CD4-positive, alpha-beta T cell treated with Interleukin-17A for 1 hour (primary cell): ENCODE measurements at places on chromosomes 16 and 17.

GRCh38 chr16:68401871-68402747 lies 46.2 kb downstream of the SMPD3 start:
- DNase-seq, result no peak

DNA sequence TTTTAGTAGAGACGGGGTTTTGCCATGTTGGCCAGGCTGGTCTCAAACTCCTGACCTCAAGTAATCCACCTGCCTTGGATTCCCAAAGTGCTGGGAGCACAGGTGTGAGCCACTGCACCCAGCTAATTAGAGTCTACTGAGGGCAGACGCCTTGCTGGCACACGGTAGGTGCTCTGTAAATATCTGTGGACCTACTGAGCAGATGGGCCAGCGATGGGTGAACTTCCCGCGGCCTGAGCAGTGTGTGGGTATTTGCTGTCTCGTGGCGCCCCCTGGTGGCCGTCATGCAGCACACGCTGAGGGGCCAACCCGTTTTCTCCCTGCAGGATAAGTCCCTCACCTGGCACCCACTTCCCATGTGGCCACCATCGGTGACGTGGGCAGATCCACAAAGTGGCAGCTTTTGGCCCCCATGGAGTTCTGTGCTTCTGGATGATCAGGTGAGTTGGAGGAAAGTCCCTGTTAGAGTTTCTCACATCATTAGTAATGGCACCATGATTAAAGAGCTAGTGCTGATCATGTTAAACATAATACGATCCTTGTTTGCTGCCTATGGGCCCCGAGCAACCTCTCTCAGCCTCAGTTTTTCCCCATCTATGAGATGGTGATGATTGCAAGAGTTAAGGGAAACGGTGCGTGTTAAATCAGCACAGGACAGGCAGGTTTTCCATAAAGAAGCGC lies 40.7 kb downstream of the ZDHHC7 start:
- peak; percentile 79 for DNase-seq

DNA sequence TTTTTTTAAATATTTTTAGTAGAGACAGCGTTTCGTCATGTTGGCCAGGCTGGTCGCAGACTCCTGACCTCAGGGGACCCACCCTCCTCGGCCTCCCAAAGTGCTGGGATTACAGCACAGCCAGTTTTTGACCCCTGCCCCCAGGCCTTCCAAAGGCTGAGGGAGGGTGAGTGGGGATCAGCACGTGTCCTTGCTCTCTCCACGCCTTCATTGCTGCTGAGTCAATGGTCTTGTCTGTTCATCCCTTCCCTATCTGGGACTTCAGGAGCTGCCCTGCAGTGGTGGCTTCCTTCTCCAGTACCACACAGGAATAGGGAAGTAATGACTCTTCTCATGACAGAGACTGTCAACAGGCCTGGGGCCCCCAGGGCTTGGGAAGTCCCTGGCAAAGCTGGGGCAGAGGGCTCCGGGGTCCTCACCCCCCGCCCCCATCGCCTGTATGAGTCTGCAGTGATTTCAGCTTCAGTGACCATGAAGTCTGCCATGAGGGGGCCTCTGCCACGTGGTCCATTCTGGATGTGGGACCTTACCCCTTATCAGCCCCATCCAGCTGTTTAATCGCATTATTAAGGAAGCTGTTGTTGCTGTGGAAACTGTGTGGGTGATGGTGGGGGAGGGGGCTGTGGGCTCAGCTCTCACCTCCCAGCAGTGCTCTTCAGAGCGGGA lies 6.1 kb downstream of the ABCC3 start:
- no peak for DNase-seq

DNA sequence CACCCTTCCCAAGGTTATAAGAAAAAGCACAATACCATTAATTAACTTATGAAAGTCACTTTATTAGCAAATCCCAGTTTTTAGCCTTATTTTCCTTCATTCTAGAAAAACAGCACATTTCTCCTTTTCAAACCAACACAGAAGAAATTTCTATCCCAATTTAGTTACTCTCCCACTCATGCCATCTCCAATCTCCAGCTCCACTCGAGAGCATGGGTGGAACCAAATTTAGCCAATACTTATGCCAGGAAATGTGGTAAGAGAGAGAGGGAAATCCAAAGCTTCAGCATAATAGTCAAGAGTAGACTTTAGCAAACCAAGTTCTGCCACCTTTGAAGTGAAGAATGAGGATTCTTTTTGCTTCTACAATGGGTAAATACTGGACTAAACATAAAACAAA lies 288.8 kb downstream of the KIF2B start:
- no peak for DNase-seq

DNA sequence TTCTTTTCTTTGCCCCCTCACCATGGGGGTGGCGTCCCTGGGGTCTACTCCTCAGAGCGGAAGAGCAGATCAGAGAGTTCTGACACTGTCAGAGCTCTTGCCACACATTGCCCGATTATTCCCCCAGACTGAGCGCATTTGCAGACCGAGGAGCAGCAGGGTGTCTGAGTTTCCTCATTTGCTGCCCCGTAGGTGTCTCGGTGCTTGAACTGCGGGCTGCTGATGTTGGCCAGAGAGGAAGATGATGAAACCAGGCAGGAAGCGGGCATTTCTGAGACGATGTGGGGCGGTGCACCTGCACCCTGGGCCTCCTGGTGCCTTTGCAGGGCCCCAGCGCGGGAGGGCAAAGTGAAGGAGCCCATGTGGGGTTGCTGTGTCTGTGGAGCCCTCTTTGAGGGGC lies 55.2 kb downstream of the ARSG start:
- peak; percentile 72 for DNase-seq

- DNase-seq, result no peak
Measured at GRCh38 chr17:19579867-19580565, 46.4 kb downstream of the SLC47A1 start.

GRCh38 chr17:14398766-14399165 lies 97.9 kb downstream of the HS3ST3B1 start:
- no peak for DNase-seq

- no peak for DNase-seq
Measured at GRCh38 chr16:47377154-47377553, 83.7 kb downstream of the ITFG1 start.
